ENCODE measurements at places on chromosomes 2 and 18.

DNA sequence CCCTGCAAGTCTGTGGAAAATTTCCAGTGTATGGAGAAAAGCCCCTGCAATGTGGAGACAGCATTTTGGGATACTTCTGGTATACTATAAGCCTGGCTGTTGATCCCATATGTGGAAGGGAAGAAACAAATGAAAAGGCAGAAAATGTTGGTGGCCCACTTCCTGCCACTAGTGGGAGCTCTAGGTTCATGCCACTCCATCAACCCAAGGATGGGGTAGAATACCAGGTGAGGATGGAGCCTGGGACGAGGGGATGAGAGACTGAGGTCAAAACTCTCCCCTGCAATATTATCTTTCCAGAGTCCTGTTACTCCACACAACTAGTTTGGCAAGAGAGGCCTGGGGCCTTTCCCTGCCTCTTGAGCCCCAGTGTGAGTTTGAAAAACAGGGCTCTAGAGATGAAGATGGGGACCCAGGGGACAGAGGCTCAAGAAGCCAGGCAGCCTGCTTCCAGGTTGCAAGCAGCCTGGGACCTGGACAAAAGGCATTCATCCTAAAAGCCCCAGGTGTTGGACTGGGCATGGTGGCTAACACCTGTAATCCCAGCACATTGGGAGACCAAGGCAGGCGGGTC, 31.9 kb downstream of the BMP10 start:
- no peak for DNase-seq

DNA sequence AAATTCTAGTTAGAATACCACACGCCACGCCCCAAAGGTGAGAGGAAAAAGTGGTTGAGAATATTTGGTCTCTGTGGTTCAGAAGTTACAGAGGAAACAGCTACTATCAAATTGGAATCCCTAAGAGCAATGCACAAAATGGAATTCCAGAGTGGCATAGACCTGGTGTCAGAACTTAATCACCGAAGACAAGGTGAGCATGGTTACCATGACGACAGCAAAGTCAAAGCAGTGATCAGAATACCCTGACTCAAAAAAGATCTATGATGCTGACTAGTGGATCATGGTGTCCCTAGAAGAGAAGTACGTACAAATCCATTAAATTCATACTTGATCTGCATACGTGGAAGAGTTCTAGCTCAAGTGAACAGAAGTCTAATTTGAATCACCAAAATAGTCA, 14.5 kb downstream of the LRRTM4 start:
- no peak for DNase-seq

DNA sequence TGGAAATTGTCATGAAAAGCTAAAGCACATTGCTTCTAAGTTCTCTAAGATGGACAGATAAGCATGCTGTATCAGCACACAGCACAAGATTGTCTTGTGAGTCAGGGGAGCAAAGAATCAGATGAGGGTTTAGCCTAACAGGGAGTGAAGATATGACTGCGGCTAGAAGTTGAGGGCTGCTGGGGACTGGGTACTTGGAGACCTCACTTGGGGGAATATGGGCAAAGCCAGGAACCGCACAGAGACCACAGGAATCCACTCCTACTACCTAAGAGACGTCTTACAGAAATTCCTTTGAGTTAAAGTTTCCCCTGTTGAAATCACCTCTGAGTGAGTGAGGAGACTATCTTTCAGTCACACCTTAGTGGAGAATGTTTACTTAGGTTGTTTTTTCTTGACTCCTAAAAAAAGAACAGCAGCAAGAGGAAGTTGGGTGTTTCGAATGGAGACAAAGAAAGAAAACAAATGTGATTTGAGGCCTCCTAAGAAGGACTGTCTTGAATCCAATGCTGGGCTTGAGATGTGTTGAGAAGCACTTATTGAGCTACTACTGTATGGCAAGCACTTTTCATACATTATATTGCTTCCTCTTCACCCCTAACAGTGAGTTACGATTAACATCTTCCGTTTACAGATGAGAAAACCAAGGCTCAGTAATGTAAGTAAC, 100.7 kb downstream of the ANKRD44 start:
- DNase-seq = no peak

- no peak for DNase-seq
Measured at GRCh38 chr2:153474407-153474806, 4.2 kb downstream of the RPRM start.

DNA sequence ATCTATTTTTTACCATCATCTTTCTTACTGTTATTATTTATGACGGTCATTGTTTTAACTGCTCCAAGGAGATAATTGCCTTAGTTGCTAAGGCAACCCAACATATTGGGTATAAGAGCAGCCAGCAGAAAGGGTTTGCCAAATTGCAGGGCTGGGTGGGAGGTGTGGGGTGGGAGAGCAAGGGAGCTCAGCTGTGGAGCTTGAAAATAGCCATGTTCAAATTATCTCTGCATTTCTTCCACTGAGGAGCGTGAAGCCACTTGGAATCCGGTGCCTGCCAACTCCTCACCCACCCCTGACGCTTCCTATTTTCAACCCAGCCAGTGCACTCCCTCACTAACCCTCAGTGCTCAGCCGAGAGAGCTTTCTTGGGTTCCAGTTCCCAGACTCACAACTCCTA, 60.8 kb downstream of the SETBP1 start:
- no peak for DNase-seq

DNA sequence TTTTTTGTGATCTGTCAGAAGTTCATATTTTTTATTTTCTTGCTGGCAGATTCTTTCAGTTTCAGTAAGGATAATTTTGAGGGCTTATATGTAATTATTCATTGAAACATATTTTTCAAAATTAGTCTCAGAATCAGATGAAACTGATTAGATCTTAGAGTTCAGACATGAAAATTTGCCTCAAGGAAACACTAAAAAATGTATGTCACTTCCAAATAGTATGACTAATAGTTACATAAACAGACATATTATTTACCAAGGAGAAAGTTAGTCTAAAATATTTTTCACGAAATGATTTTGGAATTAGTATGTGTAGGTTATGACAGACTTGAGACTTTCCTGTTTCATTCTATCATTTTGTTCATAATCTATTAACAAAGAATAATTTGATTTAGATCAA, 628.6 kb downstream of the CCDC85A start:
- peak; percentile 31 for DNase-seq

DNA sequence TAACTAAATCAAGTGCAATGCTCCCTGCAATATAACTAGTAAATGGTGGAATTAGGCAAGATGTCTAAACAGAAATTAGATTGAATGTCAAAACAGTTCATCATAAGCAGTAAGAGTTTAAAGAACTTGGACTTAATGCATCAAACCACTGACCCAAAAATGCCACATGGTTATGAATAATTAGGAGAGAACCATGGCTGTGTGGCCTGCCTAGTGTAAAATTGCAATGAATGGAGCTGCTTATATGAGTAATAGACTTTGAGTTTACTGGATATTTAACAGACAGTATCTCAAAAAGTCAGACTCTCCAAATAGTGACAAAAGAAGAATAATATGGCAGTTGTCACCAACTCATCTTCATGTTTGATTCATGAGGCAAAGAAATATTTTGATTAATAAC, 101.6 kb upstream of the COL5A2 start:
- peak; percentile 40 for DNase-seq

DNA sequence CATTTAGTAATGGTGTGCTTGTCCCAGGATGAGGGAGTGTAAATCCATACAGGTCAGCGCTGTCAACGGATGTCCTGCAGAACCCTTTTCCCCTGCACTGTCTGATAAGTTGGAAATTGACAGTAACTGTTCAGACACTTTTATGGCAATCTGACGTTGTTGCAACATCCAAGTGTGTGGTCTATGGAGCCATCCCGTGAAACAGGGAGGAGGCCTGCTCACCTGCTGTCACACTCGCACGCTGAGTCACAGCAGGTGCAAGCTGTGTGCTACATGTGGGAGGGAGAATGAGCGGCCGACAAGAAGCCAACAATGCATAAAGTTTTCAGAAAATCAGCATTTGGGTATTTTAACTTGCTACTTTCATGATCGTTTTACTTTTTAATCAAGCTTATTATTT, 43.7 kb upstream of the RMDN2 start:
- no peak for DNase-seq
